ENCODE measurements at places on chromosomes 4 and X.

DNA sequence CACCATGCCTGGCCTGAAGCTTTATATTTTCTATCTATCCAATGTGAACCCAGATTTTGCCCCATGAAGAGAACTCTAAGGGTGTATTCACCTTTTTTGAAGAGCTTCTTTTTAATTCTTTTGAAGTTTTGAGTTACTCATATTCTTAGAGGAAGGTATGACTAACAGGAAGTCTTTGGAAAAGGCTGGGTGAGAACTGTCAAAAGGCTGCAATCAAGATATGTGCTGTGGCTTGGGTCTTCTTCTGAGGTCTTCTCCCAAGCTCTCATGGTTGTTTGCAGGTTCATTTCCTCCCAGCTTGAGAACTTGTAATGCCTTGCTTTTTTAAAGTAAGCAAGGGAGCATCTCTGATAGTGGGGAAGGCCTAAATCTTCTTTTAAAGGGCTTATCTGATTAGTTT is 3.1 kb upstream of the C4orf17 start:
- no peak for DNase-seq

DNA sequence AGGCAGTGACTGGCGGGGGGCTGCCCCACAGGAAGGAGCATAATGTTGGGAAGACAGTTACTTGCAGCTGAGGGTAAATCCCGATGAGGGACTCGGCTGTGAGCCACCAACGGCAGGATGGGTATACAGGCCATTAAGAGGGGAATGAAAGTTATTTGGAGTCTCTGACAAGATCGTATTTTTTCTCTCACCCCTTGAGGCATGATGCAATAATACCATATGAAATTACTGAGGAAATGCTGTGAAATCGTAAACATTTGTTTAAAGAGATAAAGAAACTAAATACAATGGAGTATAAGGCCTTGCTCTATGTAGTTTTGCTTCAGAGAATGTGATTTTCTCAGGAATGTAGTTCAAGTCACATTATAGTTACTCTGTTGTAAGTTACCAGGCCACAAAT is 12.7 kb downstream of the IL1RAPL1 start:
- DNase-seq: no peak

- DNase-seq: no peak
Observed at GRCh38 chr4:17316566-17316965, 195.3 kb downstream of the QDPR start.

GRCh38 chrX:110915570-110915969 is 120.0 kb upstream of the CHRDL1 start:
- no peak for DNase-seq

DNA sequence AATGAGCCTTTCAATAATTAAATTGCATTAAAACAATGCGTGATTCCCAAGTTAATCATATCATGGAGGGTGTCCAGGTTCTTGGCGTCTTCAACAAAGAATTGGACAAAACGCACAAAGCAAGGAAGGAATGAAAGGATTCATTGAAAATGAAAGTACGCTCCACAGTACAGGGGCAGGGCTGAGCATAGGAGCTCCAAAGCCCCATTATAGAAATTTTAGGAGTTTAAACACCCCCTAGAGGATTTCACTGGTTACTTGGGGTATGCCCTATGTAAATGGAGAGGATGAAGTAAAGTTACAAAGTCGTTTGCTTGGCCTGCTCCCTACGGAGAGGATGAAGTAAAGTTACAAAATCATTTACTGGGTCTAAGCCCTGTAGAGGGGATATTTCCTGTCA is 1910.4 kb downstream of the C4orf33 start:
- no peak for DNase-seq

- no peak for DNase-seq
Observed at GRCh38 chr4:176717237-176717636, 75.5 kb downstream of the VEGFC start.

DNA sequence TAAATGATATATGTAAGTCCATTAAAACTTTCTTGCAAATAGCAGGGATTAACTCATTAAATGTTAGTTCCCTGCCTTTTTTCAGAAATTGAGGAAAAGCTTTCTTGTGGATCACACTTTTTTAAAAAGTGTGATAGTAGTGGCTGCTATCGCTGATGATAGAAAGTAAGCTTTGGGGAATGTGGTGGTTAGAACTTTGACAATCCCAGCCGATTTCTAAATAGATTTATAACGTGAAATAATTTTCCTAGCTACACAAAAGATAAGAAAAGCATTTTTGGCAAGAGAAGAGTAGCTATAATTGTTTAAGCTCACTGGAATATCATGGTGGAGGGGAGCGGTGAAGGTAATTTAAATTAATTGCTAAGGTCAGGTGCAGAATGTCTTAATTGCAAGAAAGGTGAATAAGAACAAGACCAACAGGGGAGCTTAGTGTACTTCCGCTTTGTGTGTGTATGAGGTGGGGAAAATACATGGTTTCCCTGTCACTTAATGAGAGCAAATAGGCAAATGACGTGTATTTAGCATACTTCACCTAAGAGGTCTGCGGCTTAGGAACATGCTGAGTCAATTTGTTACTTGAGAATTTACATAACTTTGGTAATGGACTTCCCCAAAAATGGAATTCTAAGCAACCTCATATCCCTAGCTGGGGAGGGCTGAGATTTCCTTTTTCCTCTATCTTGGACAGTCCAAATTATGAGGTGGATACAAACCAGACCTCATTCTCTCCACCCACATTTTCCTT is 11.7 kb upstream of the IL21 start:
- DNase-seq: no peak

DNA sequence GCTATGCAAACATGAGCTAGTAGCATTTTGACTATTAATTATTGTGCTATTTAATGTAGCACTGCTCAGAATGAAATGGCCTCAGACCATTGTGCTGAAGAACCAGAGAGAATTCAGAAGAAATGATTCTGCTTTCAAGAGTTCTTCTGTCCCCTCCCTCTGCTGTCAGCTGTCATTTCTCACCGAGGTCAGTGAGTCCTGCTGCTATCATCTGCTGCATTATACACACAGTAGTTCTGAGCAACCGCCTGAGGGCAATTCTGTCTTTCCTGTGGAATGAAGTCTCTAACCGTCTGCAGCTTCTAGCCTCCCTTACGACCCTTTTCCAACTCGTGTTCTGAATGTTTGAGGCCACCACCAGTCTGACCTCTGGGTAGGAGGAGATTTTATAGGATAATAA is 249.4 kb downstream of the HNRNPD start:
- no peak for DNase-seq

DNA sequence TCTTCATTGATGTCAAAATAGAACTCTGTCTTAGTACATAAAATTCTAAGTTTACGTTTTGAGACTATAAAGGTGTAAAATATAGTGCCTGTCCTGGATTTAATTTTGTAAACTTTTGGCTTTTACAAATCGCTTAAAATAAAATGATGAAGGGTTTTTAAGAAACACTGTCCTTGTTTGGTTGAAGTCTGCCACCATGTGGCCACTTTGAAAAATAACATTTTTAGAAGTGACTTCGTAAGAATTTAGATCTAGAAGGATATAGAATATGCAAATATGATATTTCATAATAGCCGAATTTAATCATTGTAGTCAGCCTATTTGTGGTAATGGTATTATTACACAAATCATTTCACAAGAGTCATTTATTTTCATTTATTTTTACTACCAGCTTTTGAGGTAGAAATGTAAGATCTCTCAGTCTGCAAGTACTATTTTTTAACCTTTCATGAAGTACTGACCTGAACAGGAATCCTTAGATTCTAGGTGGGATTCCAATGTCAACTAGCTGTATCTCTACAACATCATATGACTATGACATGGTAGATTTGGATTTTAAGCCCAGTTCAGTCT is 31.0 kb upstream of the FAT4 start:
- peak; percentile 53 for DNase-seq

- no peak for DNase-seq
Observed at GRCh38 chr4:24400537-24400936, 183.8 kb downstream of the DHX15 start.

DNA sequence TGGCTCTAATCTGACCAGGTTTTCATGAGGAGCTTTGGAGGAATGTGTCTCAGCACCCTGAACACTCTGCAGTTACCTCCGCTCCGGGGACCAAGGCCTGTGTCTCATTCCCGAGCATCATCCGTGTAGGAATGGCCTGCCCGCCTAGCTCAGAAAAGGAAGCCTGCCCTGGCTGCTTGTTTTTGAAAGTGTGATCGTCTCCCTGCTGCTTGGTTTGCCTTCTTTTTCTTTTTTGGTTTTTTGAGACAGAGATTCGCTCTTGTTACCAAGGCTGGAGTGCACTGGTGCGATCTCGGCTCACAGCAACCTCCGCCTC is 73.3 kb downstream of the CRLF2 start:
- DNase-seq: no peak

DNA sequence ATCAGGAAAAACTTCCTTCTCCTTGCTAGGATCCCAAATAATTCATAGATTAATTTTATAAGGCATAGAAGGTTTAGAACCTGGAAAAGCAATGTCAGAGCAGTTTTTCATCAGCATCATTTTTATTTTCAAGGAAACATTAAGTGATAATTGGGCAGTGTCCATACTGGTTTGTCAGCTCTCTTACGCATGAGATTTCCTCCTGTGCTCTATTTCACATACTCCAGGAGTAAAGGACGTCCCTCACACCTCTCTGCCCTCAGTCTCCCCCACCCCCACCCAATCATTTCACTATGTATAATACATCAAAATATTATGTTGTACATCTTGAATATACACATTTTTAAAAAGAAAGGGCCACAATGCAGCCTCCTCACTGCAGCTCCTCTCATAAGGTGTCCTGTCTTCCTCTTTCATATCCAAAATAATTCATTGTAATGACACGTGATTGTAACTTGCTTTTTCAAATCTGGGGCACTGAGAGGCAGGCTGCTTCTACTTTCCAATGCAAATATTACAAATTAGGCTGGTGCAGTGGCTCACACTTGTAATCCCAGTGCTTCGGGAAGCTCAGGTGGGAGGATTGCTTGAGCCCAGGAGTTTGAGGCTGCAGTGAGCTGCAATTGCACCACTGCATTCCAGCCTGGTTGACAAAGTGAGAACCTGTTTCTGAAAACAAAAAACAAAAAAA is 34.4 kb downstream of the ARHGEF38 start:
- no peak for DNase-seq

DNA sequence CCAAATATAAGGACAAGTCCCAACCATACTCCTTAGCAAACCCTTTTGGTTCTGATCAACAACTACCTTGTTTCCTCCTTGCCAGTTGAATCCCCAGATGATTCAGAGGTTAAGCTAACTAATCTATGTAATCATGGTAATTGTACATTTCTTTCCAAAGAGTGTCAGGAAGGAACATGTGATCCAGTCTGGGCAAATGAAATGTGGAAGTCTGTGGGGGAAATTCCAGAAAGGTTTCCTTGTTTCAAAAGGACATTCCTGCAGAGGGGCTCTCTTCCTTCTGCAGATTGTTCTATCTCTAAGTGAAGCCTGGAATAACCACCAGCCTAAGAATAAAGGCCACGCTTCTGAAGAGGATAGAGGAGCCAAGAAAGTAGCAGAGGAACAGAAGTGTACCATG is 7.0 kb downstream of the PRSS12 start:
- no peak for DNase-seq
